ENCODE measurements at places on chromosomes 6 and 20. TPM values are rescaled to one million over a fixed set of nuclear protein-coding genes. Genes with fewer than 3 reads are reported as not detected.

The HLA-DOB gene
- 0.21 TPM for total RNA-seq

The SRPK1 gene
- 37.2 TPM for total RNA-seq

The SLC17A1 gene
- total RNA-seq = not detected

The BPIFB1 gene
- total RNA-seq = not detected

The FBXL4 gene
- 6.4 TPM for total RNA-seq
